ENCODE measurements at places on chromosomes 5 and 9.
A peak's percentile ranks its signal among the peaks of the same experiment; 100 is the strongest.

DNA sequence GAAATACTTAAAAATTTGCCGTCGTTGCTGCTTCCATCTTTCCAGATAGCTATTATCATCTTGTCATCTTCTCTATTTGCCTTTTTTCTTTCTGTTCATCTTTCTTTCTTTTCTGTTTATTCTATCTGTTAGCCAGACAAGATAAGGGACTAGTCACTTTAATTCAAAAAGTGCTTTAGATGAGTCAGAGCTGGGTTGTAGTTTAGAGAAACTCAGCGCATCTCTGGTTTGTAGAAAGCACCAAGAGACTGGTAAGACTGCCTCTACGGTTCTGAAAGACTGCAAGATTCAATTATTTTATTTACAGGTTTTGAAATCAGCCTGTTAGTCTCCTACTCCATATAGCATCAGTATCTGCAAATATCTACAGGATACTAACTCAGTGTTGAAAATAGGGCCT, 562.8 kb upstream of the RIOK2 start:
- DNase-seq, result no peak

DNA sequence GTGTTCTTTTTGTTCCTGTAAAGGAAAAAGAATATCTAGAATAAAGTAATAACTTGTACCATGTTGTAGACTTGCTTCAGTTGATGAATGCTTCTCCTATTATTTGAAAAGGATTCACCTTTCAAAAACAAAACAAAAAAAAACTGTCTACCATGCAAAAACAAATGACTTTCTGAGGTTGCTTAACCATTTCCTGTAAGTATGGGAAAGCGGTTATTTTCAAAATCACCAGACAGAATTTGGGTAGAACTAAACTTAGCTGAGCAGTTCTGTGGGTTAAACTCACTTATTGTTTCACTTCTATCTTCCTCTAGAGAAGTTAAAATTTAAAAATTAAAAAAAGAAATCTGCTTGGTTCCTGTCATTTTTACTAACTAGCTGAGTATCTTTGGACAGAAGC, 25.2 kb downstream of the LNPEP start:
- peak; percentile 78 for DNase-seq

DNA sequence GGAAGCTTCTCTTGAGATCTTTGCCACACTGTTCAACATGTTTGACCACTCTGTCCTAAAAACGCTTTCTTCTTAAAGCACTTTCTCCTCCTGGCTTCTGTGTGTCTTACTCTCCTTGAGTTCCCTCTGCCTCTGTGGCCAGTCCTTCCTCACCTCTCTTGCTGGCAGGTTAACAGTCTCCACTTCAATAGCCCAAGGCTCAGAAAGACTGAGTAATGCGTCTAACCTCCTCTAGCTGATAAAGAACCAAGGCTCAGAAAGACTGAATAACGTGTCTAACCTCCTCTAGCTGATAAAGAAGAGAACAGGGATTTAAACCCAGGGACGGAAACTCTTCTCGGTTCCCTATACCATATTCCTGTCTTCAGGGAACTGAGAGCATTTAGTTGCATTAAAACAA, 205.2 kb downstream of the AOPEP start:
- DNase-seq, result no peak

- no peak for DNase-seq
These were observed 173.1 kb downstream of the CACNA1B start for GRCh38 chr9:138050472-138051330.

GRCh38 chr9:110555551-110556331, 23.8 kb downstream of the SVEP1 start:
- DNase-seq, result no peak

- no peak for DNase-seq
These were observed 3.2 kb upstream of the IL12B start for GRCh38 chr5:159333545-159333925.
